ENCODE measurements at places on chromosomes 13 and 19.

DNA sequence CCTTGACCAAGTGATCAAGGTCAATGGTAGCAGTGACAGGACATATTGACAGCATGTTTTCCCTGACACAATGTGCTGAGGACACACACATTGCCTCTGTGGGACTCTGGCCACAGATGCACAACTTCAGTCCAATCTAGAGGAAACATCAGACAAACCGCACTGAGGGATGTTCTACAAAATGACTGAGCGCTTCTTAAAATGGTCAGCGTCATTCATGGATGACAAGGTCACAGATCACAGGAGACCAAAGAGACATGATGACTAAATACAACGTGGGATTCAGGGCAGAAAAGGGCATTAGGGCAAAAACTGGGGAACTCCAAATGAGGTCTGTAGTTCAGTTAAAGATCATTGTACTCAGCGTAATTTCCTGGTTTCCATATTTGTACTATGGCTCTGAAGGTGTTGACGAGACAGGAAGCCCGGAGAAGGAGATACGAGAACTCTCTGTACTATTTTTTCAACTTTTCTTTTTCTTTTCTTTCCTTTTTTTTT is 20.6 kb downstream of the PBX4 start:
- DNase-seq, result no peak

- DNase-seq, result no peak
Measured at GRCh38 chr19:57689750-57690149, 8.0 kb downstream of the ZNF551 start.

GRCh38 chr19:24033301-24033962 is 53.6 kb upstream of the ZNF254 start:
- peak; percentile 90 for DNase-seq

GRCh38 chr13:23696610-23697009 is 126.4 kb downstream of the TNFRSF19 start:
- DNase-seq, result no peak

- DNase-seq, result no peak
Measured at GRCh38 chr13:113848431-113849260, 15.2 kb downstream of the GAS6 start.

- no peak for DNase-seq
Measured at GRCh38 chr13:106310291-106310865, 225.1 kb downstream of the EFNB2 start.

DNA sequence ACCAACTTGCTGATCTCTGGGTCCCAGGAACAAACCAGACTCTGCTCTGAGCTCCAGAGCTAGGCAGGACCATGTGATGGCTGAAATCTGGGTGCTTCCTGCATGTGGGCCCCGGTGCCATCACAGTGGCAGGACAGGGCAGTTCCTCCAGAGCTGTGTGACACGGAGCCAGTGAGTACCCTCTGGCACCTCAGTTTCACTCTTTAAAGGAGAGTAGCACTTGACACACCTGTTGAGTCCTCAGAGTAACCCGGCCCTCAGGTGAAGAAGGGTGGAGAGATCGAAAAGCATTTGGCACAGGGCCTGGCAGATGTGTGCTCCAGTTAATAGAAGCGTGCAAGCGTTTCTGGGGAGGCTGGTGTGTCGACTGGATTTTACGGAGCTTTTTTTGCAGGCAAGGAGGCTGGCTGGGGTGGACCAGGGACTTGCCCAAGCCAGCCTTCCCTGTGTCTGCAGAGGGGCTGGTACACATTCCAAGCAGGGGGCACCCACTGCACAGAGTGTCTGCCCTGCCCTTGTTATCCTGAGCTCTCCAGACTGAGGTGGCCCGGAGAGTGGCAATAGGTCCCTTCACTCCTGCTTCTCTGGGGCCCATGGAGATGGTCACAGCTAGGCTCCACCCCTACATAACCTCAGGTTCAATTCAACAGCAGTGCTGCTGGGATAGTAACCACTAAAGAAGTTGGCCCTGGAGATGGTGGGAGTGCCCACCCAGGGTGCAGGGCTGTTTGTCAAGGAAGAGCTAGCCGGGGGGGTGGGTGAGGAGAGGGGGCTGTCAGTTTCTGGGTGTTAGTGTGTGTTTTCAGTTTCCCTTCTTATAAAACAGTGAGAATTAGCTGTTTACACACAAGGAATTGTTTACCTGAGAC is 8.3 kb downstream of the RPS19 start:
- DNase-seq, result no peak

- no peak for DNase-seq
Measured at GRCh38 chr13:111584101-111584672, 263.7 kb downstream of the TEX29 start.

GRCh38 chr19:29855741-29856500 is 44.1 kb downstream of the CCNE1 start:
- no peak for DNase-seq

DNA sequence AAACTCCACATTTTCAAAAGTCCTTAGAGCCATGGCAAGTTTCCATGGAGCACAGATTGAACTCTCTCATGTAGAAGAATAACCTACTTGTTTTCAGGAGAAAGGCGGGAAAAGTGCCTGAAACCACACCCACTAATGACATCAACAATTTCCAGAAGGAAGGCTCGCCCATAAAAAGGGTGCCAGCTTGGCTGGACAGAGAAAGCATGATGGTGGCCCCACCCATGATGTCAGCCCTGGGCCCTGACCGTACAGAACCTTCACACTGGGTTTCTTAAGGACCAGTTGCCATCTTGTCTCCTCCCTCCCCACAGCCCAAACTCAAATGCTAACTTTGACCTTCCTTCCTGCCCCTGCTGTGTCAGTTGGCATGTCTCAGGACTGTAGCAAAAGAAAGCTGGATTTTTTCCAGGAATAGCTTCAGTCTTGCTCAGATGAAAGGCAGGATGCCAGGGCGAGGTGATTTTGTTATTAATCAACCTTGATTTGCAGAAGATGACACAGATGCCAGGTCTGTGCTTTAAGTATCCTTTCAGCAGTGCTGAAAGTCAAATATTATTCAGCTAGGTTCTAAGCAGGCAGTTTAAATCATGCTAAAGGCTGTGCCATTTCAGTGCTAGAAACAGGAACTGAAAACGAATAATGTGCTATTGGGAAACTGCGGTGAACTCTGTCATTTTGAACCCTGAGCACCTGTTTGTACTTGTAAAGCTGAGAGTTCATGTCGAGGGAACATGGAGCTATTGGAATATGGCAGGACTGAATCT is 89.5 kb upstream of the RFC3 start:
- DNase-seq, result no peak

- no peak for DNase-seq
Measured at GRCh38 chr13:86946734-86947133, 724.4 kb upstream of the SLITRK5 start.

- no peak for DNase-seq
Measured at GRCh38 chr13:113656003-113656588, 1.9 kb downstream of the ATP4B start.

DNA sequence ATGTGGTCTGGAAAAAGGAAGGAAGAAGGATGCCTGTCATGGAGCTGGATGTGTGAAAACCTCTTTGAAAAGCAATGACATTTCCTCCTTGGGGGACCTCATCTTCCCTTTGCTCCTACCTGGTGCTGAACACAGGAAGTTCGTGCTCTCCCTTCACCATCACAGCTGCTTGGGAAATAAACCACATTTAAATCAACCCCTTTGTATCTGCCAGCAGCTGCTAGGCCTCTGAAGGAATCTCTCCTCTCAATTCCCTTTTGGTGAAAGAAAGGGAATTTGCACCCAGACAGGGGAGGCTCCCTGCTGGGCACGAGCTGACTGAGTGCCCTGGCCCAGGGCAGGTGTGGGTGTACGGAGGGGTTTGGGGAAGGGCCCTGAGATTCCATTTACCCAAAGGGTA is 437.7 kb downstream of the TSHZ3 start:
- DNase-seq, result no peak

GRCh38 chr19:13428352-13428751 is 77.9 kb downstream of the CACNA1A start:
- no peak for DNase-seq

DNA sequence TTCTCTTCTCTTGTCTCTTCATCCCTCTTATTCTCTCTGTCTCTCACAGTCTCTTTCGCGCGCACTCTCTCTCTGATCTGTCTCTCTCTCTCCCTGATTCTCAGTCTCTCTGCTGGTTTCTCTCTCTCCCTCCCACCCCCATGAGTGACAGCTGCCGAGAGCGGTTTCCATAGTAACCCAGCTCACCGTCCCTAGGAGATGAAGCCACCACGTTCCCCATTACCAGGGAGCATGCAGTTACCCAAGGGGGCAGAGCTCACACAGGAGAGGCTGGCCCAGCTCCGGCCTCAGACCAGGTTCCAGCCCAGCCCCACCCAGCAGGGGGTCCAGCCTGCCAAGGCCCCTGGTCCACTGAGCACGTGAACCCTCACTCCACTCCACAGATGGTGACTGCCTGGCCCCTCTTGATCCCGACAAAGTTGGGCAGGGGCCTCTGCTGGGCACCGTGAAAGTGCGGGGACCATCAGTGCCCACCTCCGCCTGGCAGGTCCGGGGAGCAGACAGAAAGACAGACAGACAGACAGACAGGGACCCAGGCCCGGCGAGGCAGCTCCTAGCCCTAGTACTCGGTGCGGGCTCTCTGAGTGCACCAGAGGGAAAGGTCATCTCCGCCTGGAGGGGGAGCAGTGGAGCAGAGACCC is 50.6 kb downstream of the CELF5 start:
- peak; percentile 12 for DNase-seq

GRCh38 chr13:60679131-60679530 is 282.1 kb downstream of the TDRD3 start:
- no peak for DNase-seq

DNA sequence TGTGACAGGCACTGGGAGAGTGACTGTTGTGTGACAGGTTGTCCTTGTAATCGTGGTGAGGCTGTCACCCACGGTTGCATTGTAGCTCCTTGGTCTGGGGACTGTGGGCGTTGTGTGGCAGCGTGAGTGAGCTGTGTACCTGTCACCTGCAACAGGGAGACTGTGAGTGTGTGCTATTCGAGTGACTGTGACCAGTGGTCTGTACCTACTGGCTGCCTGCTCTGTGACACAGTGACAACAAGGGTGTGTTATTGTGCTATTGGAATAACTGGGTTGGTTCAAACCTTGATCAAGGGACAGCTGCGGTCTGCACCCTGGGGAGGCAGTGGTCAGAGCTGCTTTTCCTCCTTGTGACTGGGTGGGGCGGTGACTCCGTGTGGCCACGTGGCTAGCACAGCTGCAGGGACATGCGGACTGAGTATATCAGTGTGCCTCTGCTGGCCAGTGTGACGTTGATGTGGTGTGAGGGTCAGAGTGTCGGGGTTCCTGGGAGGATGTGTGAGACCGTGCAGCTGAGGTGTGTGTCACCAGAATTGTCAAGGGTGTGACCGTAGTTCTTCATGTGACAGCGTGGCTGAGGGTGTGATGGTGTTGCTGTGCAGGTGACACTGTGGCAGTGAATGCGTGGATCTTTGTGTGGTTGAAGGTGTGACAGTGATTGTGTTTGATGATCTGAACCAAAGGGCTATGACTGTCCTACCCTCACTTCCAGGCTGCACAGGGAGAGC is 10.1 kb upstream of the NFIX start:
- DNase-seq, result no peak

- no peak for DNase-seq
Measured at GRCh38 chr13:65188721-65189120, 2041.4 kb downstream of the PCDH9 start.

GRCh38 chr19:10122045-10122444 is 2.3 kb upstream of the EIF3G start:
- no peak for DNase-seq

- DNase-seq, result no peak
Measured at GRCh38 chr19:3178377-3178972, at the start of gene S1PR4. TSS of gene S1PR4 (plus strand) at chr19:3178769. CDS start at chr19:3178793, 24 bp downstream.

DNA sequence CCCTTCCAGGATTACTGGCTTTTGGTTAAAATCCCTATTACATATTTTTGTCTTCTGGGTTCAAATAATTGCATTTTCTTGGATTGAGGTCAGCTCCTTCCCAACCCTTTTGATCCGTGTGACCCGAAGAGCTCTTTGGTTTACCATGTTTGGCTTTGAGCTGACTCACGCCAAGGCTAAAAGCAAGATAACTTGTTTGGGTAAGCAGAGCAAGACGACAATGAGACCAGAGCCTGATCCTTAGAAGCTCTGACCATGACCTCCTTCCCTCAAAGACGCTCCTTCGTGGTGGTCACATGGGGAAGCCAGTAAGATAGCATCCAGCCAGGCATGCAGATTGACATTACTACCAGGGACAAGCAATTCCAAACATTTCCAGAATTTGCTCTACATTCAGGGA is 153.8 kb downstream of the DCT start:
- no peak for DNase-seq

DNA sequence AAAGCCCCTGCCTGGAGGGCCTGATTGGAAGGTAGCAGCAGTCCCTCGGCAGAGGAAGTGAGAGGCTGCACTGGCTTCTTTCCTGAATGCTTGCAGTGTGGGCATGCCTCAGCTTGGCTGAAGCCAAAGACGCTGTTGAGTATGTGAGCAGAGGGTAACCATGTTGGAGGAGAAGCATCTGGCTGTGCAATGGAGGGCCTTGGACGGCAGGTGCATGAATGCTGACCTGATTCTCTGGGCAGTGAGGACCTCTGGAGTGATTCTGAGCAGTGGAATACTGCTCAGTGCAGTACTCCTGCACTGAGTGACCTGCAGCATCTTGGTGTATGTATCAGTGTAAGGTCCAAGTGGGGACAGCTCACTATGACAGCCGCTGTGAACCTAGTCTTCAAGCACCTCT is 46.9 kb downstream of the SOX1 start:
- DNase-seq, result no peak

DNA sequence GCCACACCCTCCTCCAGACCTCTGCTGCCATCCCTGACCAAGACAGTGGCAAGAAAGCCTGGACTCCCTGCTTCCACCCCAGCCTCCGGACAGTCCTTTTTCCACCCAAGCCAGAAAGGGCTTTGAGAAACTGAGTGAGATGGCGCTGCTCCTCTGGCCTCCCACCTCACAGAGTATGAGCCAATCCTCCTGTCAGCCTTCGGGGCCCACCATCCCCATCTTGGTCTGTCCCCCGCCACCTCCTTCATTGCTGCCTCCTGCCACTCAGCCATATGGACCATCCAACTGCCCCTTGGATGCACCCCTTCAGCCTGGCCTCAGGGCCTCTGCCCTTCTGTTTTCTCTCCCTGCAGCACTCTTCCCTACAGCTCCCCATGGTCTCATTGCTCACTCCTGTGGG is 125.7 kb downstream of the CRYL1 start:
- no peak for DNase-seq

GRCh38 chr19:38676023-38676877 is 28.8 kb downstream of the ACTN4 start:
- no peak for DNase-seq

- DNase-seq, result no peak
Measured at GRCh38 chr19:2550431-2551171, 74.7 kb downstream of the GADD45B start.

GRCh38 chr19:7483720-7484201 is 5.1 kb downstream of the PEX11G start:
- DNase-seq, result no peak

DNA sequence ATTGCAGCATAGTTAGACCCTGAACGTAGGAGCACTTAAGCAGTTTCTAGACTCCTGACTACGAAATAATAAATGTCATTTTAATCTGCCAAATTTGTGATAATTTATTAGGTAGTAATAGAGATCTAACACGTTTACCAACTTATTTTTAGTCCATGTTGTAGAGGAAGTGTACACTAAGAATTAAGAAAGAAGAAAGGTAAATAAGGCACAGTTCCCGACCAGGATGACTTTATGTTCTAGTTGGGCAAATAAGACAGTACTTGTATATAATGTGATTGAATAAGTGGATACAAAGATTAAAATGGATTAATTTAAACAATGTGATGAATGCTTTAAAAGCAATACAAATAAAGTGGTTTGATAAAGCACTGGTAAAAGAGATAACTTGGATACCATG is 1306.2 kb upstream of the PCDH20 start:
- DNase-seq, result no peak

- DNase-seq, result no peak
Measured at GRCh38 chr19:35756377-35757230, at the start of gene HSPB6. TSS of gene HSPB6 (minus strand) at chr19:35757029. CDS start at chr19:35757008, 21 bp downstream.

GRCh38 chr13:31495336-31495735 is 244.0 kb upstream of the RXFP2 start:
- no peak for DNase-seq

Measured in T47D (cell line).